ENCODE measurements at places on chromosomes 11 and 22.

DNA sequence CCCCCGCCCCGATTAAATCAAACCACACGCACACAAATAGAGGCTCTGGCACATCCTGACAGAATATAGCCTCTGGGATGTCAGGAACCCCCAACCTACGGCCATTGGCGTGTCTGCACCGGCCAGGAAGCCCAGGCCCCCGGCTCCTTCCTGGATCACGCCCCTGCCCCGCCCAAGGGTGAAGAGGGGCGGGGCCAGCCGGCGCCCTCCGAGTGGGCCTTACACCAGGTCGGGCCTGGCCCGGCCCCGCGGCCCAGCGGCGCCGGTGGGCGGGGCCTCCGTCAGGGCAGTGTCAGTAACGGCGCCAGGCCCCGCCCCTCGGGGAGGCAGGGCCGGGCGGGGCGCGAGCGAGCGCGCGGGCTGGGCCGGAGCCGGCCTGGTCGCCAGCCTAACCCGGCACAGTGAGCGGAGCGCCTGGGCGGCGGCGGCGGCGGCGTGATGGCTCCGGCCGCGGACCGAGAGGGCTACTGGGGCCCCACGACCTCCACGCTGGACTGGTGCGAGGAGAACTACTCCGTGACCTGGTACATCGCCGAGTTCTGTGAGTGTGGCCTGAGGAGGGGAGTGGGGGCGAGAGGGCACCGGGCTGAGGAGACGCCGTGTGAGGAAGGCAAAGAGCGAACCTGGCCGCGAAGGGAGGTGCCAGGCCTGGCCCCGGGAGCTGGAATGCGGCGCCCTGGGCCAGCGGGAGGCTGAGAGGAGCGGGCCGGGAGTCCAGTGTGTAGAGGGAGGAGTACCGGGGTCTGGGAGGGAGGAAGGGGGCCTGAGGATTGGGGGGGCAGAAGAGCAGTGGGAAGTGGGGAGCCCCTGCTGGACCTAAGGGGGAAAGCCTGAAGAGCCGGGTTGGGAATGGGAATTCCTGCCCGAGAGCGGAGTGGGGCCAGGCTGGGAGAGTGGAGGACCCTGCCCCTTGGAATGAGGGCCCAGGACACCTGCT is at the start of gene ACER3:
Gene ACER3 (plus strand): TSS at position 380 of the 937 bp plus-strand sequence. CDS start 59 bp downstream, at position 439.
- DNase-seq = peak; percentile 93

- DNase-seq = no peak
Measured at GRCh38 chr22:27278946-27279345, 522.6 kb downstream of the MN1 start.

DNA sequence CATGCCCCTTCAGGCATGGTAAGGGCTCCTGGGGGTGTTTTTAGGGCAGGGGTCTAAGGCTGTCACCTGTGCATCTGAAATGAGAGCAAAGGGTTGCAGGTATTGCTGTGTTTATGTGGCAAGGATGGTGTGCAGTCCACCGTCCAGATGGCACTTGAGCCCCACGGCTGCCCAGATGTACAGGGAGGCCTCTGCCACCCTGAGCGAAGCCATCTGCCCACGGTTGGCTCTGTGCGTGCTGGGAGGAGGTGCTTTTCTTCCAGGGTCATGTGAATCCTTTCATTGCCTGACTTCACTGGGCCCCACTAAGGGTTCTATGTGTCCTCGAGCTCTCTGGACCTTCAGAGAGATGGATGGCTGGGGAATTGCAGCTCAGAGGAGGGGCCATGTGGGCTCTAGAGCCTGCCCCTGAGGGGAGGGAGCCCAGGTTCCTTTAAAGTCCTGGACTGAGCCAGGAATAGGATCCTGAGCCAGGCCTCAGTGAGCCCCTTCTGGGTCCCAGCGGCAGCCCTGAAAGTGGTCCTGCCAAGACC is 89.9 kb downstream of the CTTN start:
- peak; percentile 11 for DNase-seq

DNA sequence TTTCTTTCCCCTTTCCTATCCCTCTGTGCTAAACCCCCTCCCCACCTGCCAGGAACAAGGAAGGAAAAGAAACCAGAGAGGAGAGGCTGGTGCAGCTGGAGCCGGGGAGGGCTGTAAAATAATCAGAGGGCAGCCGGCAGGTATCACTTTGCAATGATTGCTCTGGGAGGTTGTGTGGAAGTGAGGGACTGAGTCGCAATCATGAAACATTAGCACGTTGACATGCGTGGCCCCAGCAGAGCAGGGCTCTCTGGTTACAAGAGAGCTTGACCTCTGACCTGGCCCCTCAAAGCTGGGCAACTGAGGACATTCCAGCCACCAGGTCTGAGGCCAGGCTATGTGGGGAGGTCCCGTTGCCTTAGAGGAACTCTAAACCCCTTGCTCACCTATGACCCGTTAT is 170.8 kb upstream of the BDNF start:
- DNase-seq = no peak

GRCh38 chr11:22711880-22712279 is 45.5 kb downstream of the GAS2 start:
- DNase-seq = peak; percentile 26

DNA sequence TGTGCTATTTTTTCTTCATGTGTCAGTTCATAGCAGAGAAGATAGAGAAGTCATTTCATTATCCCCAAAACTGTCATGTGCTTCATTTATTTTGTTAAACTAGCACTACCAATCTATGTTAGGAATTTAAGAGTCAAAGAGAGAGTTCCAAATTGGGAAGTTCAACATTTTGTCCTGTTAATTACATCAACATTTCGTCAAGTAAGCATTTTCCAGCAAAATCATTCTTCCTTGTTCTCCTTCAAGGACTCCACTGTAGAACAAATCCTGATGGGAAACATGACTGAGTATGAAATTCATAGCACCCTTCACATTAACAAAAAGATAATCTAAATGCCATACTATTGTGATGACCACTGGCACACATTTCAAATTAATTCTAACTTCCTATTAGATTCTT is 59.1 kb downstream of the PACSIN2 start:
- no peak for DNase-seq

DNA sequence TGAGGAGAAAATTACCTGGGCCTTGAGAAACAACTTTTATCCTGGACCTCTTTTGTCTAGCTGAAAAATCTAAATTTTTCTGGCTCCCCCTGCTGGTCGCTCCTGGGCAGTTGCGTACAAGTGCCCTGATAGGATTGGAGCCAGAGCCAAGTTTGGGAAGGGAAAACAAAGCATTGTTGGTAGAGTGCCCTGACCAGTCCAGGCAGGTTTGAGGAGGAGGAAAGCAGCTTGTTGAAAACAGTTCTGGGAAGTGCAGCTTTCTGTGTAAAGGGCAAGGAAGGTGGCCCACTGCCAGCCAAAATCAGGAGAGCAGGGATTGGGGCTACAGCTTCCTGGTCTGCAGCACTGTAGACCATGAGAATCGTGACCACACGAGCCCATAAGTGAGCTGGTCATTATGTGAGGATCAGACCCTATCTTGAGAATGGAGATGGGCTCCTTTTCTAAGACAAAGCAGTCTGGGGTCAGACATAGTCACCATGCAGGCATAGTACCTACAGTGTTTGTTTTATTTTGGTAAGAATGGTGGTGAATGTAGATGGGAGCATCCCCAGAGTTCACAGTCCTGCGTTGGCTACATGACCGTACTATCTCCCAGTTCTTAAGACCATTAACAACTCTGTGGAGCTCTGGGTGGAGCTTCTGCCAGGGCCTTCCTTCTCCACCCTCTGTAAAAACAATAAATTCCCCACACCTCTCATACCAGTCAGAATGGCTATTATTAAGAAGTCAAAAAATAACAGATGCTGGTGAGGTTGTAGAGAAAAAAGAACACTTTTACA is 21.3 kb upstream of the PIK3IP1 start:
- DNase-seq = peak; percentile 84

DNA sequence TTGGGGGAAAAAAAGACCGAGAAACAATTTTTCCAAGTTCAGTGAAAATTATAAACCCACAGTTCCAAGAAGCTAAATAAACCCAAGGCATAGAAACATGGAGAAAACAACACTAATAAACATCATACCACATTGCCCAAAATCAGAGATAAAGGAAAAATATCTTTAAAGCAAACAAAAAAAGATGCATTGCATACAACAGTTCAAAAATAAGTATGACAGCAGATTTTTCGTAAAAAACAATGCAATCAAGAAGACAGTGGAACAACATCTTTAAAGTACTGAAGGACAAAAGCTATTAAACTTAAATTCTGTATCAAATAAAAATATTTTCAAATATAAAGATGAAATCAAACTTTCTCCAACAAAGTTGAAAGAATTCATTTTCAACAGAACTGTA is 921.3 kb downstream of the METTL15 start:
- no peak for DNase-seq
